ENCODE measurements at places on chromosomes 4 and X. TPM values are rescaled to one million over a fixed set of nuclear protein-coding genes. Genes with fewer than 3 reads are reported as not detected.

Gene DSPP
- total RNA-seq, result not detected

Gene APBB2
- total RNA-seq, result 47.5 TPM

Gene RASGEF1B
- 27.0 TPM for total RNA-seq

Gene KLHL34
- 1.7 TPM for total RNA-seq

Gene SSX1
- not detected for total RNA-seq
